ENCODE measurements at places on chromosomes 1 and 21. TPM values are rescaled to one million over a fixed set of nuclear protein-coding genes. Genes with fewer than 3 reads are reported as not detected.

CELF3 gene
- total RNA-seq = not detected

LAMC2 gene
- not detected for total RNA-seq

ZC3H12A gene
- 40.8 TPM for total RNA-seq

LMOD1 gene
- total RNA-seq = not detected

CA14 gene
- not detected for total RNA-seq

- H3K27me3 ChIP-seq = no peaks in the 10 kb centered on the region
- DNase-seq = peak; percentile 20
- H3K4me1 ChIP-seq = peaks cover 53% of the 10 kb centered on the region
- H3K4me3 ChIP-seq = peak overlapping the region; percentile 44
Measured at GRCh38 chr1:33346927-33347649, 26.2 kb upstream of the A3GALT2 start.

DNA sequence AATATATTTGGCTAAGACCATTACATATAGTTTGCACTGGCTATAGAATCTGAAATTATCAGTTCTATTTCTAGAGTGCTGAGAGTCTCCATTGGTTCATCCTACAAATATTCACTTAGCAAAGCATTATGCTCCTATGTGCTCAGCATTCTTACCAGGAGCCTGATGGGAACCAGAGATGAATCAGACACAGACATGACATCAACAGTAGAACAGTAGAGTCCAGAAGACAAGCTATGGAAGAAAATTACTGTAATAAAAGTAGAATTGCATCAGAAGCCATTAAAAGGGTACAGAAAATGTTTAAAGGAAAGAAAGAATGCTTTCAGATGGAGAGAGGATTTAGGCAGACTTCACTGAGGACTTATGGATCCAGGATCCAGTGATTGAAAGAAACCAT lies 271.7 kb upstream of the SNX7 start:
- H3K4me1 ChIP-seq = peaks cover 17% of the 10 kb centered on the region
- H3K27me3 ChIP-seq = no peaks in the 10 kb centered on the region
- no peaks in the 10 kb centered on the region for H3K36me3 ChIP-seq
- no peak for DNase-seq

DNA sequence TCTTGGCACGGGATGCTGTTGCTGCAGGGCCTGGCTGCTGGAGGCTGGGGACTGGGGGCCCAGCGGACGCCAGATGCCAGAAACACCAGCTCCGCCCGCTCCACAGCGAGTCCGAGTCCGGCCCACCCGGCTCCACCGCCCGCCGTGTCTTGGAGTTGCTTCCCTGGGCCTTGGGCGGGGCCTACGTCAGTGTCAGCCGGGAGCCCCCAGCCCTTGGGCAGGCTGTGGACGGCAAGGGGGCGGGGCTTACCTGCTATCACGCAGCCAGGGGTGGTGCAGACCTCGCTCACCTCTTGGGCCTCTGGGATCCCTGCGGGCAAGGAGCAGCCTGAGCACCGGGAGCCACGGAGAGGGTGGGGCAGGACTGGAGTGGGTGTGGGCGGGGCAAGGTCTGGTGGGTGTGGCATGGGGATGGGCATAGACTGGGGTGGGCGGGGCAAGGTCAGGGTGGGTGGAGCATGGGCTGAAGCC lies 21.8 kb downstream of the MMEL1 start:
- no peak overlapping the region for H3K4me3 ChIP-seq
- peaks cover 2% of the 10 kb centered on the region for H3K27me3 ChIP-seq
- peak; percentile 44 for DNase-seq
- H3K4me1 ChIP-seq = no peaks in the 10 kb centered on the region
- H3K36me3 ChIP-seq = peaks cover 2% of the 10 kb centered on the region
- no peak overlapping the region for H3K27ac ChIP-seq

DNA sequence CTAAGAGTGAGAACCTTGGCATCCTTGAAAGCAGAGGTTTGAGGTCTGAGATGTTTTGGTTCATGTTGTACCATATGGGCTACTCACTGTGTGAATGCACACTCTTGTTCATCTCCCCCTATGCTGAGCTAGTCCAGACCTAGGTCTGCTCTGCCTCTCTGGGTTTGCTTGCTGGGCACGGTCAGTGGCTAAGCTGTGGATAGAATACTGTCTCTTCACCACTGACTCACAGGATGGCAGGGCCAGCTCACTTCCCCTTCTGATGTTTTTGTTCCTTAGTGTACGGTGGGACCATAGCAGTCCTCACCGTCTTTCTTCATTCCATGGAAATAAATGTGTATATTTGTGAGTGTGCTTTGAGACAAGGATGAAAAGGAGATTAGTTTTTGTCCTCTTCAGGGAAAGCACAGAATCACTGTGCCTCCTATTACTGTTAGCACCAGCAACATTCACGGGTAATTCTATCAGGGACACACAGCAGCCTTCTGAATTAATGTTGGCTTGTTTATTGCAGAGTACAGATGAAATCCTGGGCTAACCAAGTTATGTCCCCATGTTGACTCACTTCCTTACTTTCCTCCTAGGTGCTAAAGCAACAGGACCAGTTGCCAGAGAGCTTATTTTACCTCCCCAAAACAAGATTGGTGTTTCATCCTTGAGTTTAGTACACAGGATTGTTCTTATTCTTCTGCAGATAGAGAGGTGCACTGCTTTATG lies 56.9 kb upstream of the IVNS1ABP start:
- H3K27me3 ChIP-seq = no peaks in the 10 kb centered on the region
- DNase-seq = peak; percentile 13
- no peaks in the 10 kb centered on the region for H3K36me3 ChIP-seq
- H3K27ac ChIP-seq = peak overlapping the region; percentile 10

DNA sequence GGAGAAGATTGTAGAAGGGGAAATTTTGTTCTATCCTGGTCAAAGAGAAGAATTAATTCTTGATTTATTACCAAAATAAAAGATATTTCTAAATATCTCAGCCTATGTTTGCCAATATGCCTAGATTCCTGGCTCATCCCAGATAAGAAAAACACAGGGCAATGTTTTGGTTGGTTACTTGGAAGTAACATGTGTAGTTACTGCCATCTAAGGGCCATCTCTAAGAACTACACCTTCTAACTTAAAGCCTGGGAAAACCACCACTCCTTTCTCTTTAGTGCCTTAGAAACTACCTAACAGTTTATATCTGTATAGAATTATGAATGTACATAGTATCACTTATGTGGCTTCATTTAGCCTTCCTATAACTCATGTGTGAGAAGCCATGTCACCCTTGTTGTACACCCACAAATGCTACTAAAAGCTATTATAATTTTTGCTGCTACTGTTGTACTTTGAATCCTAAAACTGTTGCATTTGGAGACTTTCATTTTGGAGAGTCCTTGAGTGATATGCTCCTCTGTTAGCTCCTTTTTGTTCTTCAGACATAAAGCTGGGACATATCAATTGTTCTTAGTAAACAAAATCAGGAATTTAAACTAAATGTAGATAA lies 4.5 kb downstream of the AIM2 start:
- DNase-seq = no peak
- H3K4me3 ChIP-seq = peak overlapping the region; percentile 95
- peak overlapping the region; percentile 82 for H3K27ac ChIP-seq
- peaks cover 65% of the 10 kb centered on the region for H3K4me1 ChIP-seq
